ENCODE measurements at places on chromosomes 13 and 19. TPM values are rescaled to one million over a fixed set of nuclear protein-coding genes. Genes with fewer than 3 reads are reported as not detected.

The SLITRK5 gene
- 50.1 TPM for total RNA-seq

The ERICH6B gene
- total RNA-seq, result not detected

The TNPO2 gene
- 90.1 TPM for total RNA-seq

The PLA2G4C gene
- 9.1 TPM for total RNA-seq

The PCDH17 gene
- total RNA-seq, result 58.2 TPM

The ESD gene
- total RNA-seq, result 117 TPM

The GTF2F2 gene
- 25.7 TPM for total RNA-seq

The METTL21C gene
- total RNA-seq, result not detected

The CERS1 gene
- total RNA-seq, result 25.7 TPM

The KLC3 gene
- total RNA-seq, result not detected

The C3 gene
- total RNA-seq, result 35.4 TPM

The CEACAM20 gene
- total RNA-seq, result not detected

The ZNF607 gene
- 24.1 TPM for total RNA-seq

Measured in parietal lobe (tissue), 2 donors.